ENCODE measurements at places on chromosomes 11 and 22.

DNA sequence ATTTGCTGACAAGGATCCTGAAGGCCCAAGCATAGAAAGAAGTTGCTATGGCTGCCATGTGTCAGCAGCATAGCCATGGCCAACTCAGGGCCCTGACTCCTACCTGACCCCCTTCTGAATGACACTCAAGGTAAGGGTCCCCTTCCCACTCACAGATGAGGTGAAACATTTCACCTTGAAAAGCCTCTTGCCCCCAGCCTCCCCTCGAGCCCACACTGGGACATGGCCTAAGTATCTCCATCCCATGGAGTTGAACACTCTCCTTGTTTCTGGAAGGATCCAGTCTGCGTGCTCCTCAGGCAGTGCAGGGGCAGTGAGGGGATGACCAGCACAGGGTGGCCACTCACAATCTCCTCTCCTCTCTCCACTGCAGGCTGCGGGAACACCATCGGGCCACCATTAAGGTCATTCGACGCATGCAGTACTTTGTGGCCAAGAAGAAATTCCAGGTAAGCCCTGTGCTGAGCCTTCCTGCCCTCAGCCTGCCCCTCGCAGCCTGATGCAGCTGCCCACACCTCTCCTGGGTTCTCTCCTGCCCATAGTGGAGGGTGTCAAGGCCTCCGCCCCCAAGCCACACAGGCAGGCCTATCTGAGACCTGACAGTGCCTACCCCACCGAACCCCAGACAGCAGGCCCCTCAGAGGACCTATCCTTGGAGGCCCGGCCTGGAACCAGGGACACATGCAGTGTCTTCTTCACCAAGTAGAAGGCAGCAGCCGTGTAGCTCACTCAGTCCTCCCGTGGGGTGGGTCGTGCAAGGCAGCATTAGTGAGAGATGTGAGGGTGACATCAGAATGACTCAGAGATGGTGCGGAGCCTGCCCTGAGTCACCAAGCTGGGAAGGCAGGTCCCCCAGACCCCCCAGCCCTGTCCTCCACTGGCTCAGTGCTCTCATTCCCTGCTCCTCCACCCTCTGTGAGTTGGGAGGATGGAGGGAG lies 68.9 kb upstream of the KCNQ1OT1 start:
- peak; percentile 30 for DNase-seq

DNA sequence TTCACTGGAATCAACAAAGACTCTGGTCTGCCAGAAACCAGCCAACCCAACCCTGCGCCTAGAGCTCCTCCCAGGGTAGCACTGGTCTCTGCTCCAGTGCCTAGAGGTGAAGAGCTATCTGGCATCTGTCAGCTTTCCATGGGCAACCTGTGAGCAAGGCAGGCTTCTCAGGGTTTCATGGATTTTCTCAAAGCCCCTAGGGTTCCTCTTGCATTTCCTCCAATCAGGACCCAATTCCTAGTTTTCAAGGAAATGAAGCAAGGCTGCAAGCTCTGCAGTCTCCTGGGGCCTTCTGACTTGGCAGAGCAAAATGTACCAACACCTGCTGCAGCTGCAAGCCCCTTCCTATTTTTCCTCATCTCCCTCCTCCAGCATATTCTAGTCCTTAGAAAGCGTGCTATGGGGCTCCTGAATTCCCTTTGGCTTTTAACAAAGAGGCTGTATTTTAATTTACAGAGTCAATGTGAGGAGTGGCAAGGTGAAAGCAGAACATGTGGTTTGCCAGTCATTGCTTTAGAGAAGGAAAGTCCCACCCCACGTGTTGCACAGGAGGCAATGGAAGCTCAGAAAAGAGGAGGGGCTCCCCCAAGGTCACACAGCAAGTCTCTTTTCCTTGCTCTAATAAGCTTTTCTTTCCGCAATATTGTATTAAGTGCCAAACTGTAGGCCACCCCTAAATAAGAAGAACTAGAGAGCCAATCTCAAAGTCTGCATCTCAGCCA lies 33.0 kb upstream of the RIC3 start:
- no peak for DNase-seq

GRCh38 chr11:72605973-72606747 lies 68.1 kb downstream of the PDE2A start:
- no peak for DNase-seq

DNA sequence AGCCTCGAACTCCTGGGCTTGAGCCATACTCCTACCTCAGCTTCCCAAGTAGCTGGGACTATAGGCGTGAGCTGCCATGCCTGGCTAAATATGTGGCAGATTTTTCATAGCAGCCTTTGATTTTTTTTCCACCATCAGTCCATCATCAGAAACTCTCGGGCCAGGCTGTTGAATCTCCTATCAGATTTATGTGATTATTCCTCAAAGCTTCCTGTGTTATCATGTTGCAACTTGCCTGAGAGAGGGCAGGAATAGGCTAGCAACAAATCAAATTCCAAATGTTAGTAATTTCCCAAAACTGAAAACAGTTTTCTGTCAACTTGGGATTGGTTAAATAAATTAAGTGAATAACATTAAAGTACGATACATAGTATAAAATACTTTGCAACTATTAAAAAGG lies 3.4 kb downstream of the LRRC51 start:
- DNase-seq, result no peak

GRCh38 chr11:79857377-79858214 lies 416.8 kb upstream of the TENM4 start:
- no peak for DNase-seq

All from non-pigmented ciliary epithelial cell (primary cell).